ENCODE measurements at places on chromosomes 2 and 18.

GRCh38 chr2:46119453-46119852 is 177.8 kb upstream of the EPAS1 start:
- H3K4me1 ChIP-seq = no peaks in the 10 kb centered on the region
- H3K27ac ChIP-seq = no peak overlapping the region
- H3K36me3 ChIP-seq = no peaks in the 10 kb centered on the region

- H3K36me3 ChIP-seq = no peaks in the 10 kb centered on the region
- H3K27ac ChIP-seq = no peak overlapping the region
- H3K4me1 ChIP-seq = no peaks in the 10 kb centered on the region
Measured at GRCh38 chr18:417495-417894, 83.0 kb downstream of the COLEC12 start.

- H3K4me1 ChIP-seq = peaks cover 28% of the 10 kb centered on the region
- peak; percentile 78 for ATAC-seq
- H3K4me3 ChIP-seq = no peak overlapping the region
Measured at GRCh38 chr2:6946722-6947121, 29.5 kb downstream of the RNF144A start.

DNA sequence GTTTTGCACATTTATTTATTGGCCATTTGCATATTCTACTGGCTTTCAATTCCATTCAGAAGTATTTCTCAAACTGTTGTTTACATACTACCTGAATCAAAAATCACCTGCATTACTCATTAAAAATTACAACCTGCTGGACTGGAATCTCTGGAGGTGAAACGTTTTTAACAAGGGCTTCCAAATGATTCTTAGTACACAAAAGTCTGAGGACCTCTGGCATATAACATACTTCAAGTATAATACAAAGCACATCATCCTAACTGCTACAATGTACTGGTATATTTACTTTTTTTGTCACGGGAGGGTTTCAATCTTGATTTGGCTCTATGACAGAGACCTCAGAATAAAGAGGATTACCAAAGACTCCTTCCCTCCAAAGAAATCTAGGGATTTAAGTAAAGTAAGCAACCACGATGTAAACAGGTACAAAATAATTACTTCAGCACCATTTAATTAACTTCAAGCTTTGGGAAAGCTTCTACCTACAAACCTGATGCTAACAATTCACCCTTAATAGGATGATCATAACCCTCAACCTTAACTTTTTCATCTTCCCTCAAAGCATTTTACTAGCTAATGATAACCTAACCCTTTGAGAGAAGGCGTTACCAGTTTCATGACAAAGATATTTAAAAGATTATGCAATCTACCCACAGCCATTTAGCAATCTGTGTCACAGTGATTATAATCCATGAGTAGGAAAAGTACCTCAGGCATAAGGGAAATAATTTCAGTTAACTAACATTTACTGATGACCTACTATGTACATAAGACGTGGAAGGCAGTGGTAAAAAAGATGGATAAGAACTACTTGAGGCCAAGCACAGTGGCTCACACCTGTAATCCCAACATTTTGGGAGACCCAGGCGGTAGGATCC is 24.7 kb downstream of the ATAD2B start:
- no peak overlapping the region for H3K4me3 ChIP-seq
- peaks cover 15% of the 10 kb centered on the region for H3K4me1 ChIP-seq
- H3K27ac ChIP-seq = no peak overlapping the region
- no peaks in the 10 kb centered on the region for H3K27me3 ChIP-seq
- no peak for ATAC-seq
- no peaks in the 10 kb centered on the region for H3K36me3 ChIP-seq

DNA sequence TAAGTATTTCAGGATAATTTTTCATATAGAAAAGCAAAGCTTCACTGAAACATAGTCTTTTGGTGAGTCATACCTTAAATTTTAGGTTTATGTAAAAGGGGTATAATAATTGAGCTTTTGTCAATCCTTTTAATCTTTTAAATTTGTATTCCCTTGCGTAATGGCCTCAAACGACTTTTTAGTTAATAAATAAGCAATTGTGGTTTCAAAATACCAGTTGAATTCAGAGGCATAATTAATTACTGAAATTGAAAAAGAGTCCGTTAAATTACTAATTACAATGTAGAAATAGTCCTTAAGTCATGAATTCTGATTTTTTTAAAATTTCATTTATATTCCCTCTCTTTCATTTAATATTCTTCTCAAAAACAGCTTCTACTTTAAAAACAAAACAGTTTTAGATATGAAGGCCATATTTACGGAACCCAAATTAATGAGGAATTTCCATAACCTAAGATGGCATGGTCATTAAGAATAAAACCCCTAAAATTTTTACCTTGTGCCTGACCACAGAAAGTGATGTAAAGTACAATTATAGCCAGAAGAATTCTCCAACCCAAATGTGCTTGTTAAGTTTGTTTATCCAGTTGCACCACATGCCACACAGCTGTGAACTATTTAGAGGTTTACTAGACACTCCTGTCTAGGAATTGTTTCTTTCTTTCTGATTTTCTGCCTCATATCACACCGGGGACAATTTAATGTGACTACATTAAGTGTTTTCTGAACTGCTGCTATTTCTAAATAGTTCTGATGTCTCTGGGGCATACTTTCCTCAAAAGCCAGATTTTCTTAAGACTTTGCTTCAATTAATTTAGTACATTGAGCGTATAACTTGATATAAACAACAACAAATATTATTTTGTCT is 60.7 kb upstream of the ITGA4 start:
- no peak for ATAC-seq
- H3K4me3 ChIP-seq = no peak overlapping the region
- peaks cover 12% of the 10 kb centered on the region for H3K4me1 ChIP-seq
- H3K27me3 ChIP-seq = no peaks in the 10 kb centered on the region
- no peak overlapping the region for H3K27ac ChIP-seq

DNA sequence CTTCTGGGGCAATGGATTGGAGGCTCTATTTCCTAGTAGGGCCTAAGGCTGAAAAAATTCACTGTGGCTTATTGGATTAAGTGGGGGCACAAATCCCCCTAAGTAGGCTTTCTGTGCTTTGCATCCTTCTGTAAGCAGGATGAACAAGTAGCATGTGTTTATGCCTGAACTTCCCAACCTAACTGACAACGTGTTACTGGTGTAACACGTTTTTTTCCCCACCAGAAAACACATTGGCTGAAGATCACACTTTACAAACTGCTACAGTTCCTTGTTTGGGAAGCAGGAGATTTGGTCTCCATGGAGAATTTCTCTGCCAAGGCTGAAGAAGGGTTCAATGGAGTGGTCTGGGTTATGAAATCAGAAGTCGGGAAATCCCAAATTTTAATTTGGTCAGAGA is 7.2 kb upstream of the ITGA6 start:
- no peak overlapping the region for H3K4me3 ChIP-seq
- ATAC-seq = no peak
- no peaks in the 10 kb centered on the region for H3K4me1 ChIP-seq
- no peaks in the 10 kb centered on the region for H3K36me3 ChIP-seq
- H3K27ac ChIP-seq = no peak overlapping the region

- no peak overlapping the region for H3K27ac ChIP-seq
- no peak overlapping the region for H3K4me3 ChIP-seq
Measured at GRCh38 chr2:204321910-204322751, 223.1 kb upstream of the PARD3B start.

DNA sequence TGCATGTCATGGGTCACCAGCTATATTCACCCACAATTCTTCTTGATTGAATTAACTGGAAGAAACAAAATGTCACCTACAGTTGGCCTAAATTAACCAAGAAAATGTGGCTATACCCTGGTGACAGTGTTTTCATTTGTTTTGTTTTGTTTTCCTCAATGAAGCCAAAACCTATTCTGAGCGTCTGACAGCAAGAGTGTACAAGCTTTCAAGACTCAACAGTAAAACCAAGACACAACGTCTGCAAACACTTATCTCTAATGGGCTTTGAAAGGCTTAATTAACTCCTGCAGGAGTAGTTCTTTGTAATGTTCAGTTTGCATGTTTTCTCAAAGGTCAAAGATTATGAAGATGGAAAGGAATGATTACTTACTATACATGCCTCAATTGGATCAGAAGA is 827.6 kb upstream of the KLHL29 start:
- no peak overlapping the region for H3K4me3 ChIP-seq
- no peak overlapping the region for H3K27ac ChIP-seq
- no peaks in the 10 kb centered on the region for H3K27me3 ChIP-seq

DNA sequence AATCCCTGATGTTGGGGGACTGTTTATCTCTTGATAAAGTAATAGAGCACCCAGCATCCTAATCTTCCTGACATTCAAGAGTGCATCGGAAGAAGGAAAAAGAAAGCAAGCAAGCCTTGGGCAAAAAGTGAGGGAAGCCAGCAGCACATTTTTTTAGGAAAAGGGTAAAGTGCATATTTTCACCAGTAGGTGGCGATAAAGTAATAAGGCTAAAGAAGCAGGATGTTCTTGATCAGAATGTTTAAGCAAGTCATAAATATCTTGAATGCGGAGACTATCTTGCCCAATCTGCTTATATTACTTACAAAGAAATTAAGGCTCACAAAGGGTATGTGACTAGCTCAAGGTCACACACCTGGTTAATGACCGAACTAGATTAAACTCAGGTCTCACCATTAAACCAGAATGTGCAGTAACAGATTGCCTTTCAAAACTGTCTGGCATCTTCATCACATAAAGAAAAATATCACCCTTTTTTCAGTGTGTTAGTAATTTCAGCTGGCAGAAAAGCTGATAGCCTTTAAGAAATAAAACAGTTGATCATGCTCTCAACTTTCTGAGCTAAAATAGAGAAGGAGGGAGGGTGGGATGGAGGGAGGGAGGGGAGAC is 83.8 kb downstream of the VIT start:
- H3K27ac ChIP-seq = no peak overlapping the region
- H3K27me3 ChIP-seq = peaks cover 10% of the 10 kb centered on the region
- no peaks in the 10 kb centered on the region for H3K4me1 ChIP-seq
- no peak overlapping the region for H3K4me3 ChIP-seq
- no peaks in the 10 kb centered on the region for H3K36me3 ChIP-seq

GRCh38 chr2:218357236-218358177 is 850 bp downstream of the CATIP start:
- ATAC-seq = no peak
- no peaks in the 10 kb centered on the region for H3K27me3 ChIP-seq
- H3K4me3 ChIP-seq = no peak overlapping the region
- no peaks in the 10 kb centered on the region for H3K36me3 ChIP-seq
- H3K4me1 ChIP-seq = no peaks in the 10 kb centered on the region

DNA sequence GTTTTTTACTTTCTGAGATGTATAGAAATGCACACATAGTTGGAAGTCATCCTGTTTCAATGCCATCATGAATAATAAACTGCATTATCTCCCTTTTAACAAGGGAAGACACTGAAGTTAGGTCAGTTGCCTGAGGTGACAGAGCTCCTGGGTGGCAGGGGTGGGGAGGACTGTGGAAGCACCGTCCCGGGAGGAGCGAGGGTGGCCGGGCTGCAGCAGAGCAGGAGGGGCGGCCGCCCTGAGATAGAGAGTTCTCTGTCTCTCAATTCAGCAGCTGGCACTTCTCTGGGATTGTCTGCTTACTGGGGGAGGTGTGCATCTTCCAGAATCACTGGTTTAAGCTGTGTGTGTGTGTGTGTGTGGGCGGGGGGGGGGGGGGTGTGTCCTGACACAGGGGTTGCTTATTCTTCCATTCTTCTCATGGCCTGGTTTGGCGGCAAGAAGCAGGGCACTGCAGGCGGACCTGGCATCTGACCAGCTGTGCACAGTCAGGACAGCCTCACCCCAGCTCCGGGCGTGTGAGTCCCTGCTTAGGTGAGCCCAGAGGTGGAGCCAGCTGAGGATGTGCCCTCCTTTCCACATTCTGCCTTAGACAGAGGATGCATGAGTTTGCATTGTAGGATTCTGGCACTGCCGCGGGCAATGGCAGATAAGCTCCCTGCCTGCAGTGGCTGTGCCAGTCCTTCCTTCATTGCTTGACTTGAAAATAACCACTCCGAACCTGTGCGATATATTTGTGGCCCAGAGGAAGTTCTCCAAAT is 40.4 kb downstream of the VWA3B start:
- no peak overlapping the region for H3K27ac ChIP-seq
- H3K27me3 ChIP-seq = peaks cover 35% of the 10 kb centered on the region
- H3K4me1 ChIP-seq = peaks cover 8% of the 10 kb centered on the region
- H3K36me3 ChIP-seq = no peaks in the 10 kb centered on the region
- no peak overlapping the region for H3K4me3 ChIP-seq
- ATAC-seq = no peak

DNA sequence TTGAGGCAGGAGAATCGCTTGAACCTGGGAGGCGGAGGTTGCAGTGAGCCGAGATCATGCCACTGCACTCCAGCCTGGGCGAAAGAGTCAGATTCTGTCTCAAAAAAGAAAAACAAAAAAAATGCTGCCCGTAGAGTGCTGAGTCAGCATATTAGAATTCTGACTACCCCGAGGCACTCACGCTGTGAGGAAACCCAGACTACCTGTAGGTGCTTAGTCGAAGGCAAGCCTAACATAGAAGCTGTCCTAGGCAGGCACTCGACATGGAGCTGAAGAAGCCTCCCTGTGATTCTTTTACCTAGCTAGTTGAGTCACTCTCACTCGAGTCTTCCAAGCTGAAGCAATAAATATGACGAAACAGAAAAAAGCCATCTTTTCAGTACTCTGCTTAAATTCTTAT is 1323.2 kb upstream of the DDX18 start:
- no peaks in the 10 kb centered on the region for H3K36me3 ChIP-seq
- no peaks in the 10 kb centered on the region for H3K4me1 ChIP-seq
- no peak for ATAC-seq
- no peak overlapping the region for H3K27ac ChIP-seq
- no peak overlapping the region for H3K4me3 ChIP-seq

GRCh38 chr2:214816008-214816533 is 6.6 kb upstream of the BARD1 start:
- H3K36me3 ChIP-seq = no peaks in the 10 kb centered on the region
- H3K4me3 ChIP-seq = no peak overlapping the region

DNA sequence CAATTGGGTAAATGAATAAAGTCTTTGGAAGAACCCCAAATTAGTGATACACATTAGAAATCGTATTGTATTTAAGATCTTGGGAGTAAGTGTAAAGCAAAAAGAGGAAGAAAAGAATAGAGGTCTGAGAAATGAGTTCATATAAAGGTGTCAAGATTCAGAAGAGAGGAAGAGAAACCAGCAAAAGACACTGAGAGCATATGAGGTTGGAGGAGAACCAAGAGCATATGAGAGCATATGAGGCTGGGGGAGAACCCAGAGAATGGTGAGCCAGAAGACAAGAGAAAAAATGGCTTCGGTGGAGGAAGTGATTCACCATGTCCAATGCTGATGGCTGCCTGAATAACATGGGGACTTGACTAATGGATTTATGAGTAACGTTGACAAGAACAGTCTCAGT is 620.1 kb upstream of the GCFC2 start:
- H3K27ac ChIP-seq = no peak overlapping the region
- H3K4me1 ChIP-seq = no peaks in the 10 kb centered on the region
- no peaks in the 10 kb centered on the region for H3K27me3 ChIP-seq
- no peaks in the 10 kb centered on the region for H3K36me3 ChIP-seq
- no peak overlapping the region for H3K4me3 ChIP-seq
- ATAC-seq = no peak

- peaks cover 3% of the 10 kb centered on the region for H3K27me3 ChIP-seq
- H3K27ac ChIP-seq = peak overlapping the region; percentile 92
- H3K4me1 ChIP-seq = peaks cover 10% of the 10 kb centered on the region
Measured at GRCh38 chr2:176931588-176932563, 280.7 kb upstream of the HNRNPA3 start.

Measured in activated T-helper 17 cell treated with anti-CD3 and anti-CD28 coated beads, Interleukin-2, amount 50 U/mL, for 72 hours (primary cell).